ENCODE measurements at places on chromosomes 4 and X.

- DNase-seq, result no peak
These were observed 60.0 kb upstream of the AFAP1 start for GRCh38 chr4:7999695-8000094.

DNA sequence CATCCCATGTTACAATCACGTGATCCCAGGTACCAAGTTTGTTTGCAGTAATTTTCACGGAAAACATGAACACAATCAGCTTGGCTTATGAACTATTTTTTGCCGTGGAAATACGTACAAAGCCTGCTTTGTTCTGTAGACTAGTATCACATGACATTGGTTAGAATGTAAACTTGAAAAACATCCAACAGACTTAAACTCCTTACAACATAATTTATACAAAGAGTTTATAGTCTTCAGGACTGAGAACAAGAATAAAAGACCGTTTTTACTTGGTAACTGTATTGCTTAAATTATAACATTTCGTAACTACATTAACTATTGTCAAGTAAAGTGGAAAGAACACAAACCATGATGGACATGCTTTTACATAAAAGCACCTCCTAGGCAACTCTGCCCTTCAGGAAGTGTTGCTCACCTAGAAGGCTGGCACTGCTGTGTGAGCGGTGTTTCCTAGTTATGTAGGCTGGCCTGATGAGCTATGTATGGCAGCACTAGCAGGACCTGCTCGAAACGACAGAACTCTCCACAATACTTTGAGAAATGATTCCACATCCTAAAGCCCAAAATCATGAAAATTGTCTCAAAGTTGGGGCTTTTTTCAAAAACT lies 41.8 kb upstream of the WDR1 start:
- no peak for DNase-seq

DNA sequence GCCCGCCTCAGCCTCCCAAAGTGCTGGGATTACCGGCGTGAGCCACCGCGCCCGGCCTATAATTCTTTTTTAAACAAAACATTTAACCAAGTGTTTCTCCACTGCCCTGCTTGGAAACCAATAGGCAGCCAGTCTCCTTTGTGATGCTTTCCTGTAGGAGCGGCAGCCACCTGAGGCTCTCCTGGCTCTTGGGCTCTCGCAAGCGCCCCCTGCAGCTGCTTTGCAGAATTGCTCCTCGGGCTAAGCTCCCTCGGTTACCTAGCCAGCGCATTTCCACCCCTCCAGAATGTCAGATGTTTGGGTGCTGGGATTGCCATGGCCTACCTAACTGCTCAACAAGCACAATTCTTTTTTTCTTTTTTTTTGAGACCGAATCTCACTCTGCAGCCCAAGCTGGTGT lies 7.7 kb downstream of the S100P start:
- DNase-seq, result no peak

DNA sequence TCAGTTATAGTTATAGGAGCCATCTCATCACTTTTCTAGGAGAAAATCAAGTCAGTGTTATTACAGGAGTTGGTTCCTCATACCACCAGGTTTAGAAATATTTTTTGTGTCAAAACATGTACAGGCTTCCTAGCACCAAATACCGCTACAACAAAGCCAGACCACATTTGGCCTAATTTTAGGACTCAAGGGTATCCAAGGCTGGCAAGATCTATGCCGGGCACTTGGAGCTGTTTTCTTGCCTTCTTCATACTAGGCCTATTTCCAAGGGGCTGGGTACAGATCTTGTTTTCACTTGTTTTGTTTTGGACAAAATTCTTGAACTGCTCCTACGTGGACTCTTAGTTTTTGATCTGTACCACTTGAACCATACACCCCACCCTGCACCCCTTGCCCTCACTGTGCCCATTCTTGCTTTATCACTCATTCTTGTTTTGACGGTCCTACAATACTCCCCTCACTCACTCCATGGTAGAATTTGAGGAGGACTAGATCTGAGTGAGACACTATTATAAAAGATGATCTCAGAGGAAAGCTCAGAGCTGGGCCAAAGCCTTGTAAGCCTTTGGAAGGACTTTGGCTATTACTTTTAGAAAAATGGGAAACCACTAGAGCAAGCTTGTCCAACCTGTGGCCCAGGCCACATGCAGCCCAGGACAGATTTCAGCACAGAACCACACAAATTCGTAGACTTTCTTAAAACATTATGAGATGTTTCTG lies 17.7 kb upstream of the TMEM144 start:
- DNase-seq, result no peak

DNA sequence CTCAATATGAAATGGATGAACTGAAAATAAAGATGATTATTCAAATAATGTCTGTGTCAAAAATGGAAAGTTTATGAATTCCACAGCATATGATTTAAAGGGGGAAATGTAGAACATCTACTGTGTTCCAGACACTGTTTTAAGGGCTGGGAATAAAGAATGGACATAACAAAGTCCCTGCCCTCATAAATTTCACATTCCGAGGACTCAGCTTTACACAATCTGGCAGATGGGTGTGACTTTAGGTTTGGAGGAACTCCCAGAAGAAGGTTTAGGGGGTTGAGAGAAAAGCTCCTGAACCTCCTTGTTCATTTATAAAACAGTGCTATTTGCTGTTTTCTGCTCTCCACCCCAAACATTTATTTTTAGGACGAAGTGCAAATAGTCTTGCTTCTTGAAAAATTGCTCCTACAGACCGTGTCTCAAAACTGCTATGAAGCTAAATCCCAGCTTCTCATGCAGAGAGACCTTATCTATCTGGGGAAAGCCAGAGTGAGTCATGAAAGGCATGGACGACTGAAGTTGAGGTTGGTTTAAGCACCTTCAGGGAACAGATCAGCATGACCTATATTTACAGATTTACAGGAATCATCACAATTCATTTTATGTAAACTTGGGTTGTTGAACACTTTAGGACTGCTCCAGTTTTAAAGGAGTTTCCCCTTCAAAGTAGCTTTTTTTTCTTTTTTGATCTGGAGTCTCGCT lies 184.3 kb downstream of the HS6ST2 start:
- no peak for DNase-seq

DNA sequence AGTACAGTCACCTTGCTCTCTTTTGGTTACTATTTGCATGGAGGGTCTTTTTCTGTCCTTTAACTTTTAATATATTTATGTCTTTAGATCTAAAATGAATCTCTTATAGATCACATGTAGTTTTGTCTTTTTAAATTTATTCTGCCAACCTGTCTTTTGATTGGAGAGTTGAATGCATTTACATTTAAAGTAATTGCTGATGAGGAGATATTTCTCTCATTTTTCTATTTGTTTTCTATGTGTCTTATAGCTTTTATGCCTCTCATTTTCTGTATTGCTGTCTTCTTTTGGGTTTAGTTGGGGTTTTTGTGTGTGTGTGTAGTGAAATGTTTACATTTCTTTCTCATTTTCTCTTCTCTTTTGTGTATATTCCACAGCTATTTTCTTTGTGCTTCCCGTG lies 123.5 kb downstream of the TBC1D19 start:
- no peak for DNase-seq

DNA sequence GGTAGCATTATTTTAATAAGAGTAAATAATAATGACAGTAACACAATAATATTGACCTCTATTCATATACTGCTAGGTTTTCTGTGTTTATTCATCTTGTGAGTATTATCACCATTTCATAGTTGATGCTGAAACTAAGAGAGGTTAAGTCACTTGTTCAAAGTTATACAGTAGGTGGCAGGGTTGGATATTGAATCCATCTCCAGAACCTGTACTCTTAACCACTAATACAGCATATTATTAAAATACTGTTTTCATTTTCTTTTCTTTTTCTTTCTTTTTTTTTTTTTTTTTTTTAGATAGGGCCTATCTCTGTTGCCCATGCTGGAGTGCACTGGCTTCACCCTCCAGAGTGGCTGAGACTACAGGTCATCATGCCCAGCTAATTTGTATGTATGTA lies 7.1 kb upstream of the ELF2 start:
- DNase-seq, result no peak

- DNase-seq, result no peak
These were observed 194.0 kb downstream of the SMIM20 start for GRCh38 chr4:26108054-26108453.

- no peak for DNase-seq
These were observed 10.9 kb downstream of the HHIP start for GRCh38 chr4:144656850-144657249.

GRCh38 chr4:69830560-69831269 lies 29.2 kb downstream of the SULT1E1 start:
- DNase-seq, result no peak

GRCh38 chr4:112270640-112271421 lies 14.9 kb downstream of the TIFA start:
- no peak for DNase-seq
